Uterus (tissue), 4 donors: ENCODE measurements at places on chromosomes 4 and X.

DNA sequence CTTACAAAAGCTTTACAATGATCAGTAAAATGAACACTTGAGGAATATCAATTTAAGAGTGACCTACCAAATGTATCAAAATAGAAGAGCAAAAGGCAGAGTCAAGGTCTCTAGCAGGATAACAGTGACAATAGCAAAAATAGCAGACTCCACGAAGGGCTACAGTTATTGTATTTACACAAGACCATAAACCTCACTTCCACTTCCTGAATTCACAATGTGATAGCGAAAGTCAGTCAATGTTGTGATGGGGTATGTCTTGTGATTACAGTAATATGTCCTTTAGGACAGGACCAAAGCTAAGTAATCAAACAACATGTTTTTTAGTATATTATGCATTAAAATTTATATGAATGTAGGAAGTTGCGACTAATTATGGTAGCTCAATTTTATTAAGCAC is 139.6 kb downstream of the IQCM start:
- DNase-seq = no peak

GRCh38 chrX:129565046-129565650 is 25.1 kb downstream of the OCRL start:
- DNase-seq = no peak

DNA sequence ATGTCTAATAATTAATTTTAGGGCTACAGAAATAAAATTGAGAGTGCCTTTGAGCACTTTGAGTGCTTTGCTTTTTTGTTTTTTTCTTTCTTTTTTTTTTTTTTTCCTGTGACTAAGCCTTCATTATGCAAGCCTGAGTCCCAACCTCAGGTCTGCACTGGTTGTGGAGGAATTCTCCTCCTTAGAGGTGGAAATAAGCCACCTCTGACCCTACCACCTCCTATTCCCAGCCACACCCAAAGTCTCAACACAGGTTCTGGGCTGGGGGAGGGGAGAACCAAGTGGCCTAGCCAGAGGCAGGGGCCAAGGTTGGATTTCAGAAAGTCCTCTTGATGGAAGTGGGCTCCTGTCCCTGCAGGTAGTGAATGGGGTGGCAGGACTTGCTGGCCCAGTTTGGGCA is 180.2 kb downstream of the ARAP2 start:
- DNase-seq = no peak

DNA sequence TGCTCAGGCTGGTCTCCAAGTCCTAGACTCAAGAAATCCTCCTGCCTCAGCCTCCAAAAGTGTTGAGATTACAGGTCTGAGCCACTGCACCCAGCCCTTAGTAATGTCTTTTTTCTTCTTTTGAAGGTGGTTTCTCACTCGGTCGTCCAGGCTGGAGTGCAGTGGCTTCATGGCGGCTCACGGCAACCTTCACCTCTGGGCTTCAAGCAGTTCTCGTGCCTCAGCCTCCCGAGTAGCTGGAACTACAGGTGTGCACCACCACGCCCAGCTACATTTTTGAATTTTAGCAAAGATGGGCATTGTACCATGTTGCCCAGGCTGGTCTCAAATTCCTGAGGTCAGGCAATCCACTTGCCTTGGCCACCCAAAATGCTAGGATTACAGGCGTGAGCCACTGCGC is 32.3 kb upstream of the ASMTL start:
- no peak for DNase-seq

DNA sequence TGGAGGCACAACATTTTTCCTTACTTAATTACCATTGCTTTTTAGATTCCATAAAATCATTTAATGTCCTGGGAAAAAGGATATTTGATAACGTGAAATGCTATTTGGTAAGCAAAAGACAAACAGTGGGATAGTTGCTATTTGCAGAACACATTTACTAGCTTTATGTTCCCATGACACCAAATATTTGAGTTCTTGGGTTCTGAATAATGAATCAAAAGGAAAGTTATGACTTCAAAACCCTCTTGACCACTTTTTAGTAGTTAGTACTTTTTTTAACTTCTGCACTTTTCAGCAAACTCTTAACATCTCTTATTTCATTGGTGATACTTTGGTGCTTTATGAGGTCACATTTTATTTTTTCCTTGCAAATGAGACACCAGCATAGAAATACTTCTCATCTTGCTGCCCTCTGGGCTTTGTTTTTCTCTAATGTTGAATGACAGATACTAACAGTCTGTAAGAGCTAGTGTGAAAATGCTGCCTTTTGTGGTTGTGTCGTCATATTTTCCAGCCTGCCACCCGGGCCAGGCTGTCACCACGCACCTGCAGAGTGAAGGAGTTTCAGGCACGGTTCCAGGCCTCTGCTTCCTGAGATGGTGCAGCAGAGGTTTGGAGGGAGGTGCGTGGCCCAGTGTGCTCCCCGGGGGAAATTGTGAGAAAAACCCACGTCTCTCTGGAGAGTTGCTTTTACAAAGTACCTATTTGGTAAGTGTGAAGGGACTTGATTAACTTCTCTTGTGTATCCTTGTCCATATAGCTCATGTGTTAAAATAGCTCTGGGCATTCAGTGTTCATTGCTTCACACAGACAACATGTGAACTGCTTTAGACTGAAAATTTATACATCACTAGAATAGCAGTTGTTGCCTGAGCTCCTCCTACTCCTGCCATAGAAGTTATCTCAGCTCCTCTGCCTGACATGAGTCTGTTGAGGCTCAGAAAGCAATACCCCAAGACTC is 34.7 kb downstream of the MSL3 start:
- no peak for DNase-seq

GRCh38 chr4:156830351-156830750 is 141.2 kb downstream of the PDGFC start:
- DNase-seq = no peak

- DNase-seq = no peak
These were observed 48.0 kb upstream of the NDST3 start for GRCh38 chr4:117986321-117986720.

DNA sequence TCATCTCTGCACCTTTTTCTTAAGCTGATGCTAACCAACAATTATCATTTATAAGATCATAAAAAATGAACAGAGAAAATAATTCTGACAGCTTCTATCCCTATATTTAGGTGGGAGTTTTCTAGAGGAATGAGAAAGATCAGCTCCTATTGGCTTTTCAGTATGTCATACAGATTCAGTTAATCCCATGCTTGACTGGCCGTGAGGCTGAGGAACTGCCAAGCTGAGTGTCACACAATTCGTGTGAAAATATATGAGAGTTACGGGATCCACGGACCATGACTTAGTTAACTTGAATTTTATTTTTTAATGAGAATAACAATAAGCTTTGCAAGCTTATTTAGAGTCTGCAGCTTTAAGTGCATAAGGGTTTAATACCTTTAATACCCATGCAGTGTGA is 37.5 kb downstream of the PHEX start:
- DNase-seq = no peak
